ENCODE measurements at places on chromosomes 12 and 14.

DNA sequence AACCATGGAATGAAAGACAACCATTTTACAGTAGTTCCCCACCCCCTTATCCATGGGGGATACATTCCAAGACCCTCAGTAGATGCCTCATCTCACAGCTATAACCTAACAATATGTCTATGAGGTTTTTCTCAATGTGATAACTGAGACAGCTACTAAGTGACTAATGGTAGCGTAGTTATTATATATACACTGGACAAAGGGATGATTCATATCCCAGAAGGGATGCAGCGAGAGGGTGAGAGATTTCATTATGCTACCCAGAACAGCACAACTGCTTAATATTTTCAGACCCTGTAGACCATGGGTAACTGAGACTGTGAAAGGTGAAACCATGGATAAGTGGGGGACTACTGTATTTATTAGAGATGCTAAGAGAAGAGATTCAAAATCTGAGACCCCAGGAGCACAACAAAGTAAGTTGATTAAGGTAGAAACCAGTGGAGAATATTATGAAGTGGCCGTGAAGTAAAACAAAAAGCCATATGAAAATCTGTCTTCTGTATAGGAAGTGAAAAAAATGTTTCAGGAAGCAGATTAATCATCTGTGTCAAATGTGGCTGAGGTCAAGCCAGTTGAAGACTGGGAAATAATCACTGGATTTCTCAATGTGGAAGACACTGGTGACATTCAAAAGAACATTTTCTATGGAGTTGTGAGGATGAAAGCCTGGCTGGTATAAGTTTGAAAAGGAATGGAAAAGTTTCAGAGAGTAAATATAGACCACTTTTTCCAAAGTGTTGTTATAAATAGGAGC is 77.2 kb downstream of the RPL10L start:
- no peak for DNase-seq

DNA sequence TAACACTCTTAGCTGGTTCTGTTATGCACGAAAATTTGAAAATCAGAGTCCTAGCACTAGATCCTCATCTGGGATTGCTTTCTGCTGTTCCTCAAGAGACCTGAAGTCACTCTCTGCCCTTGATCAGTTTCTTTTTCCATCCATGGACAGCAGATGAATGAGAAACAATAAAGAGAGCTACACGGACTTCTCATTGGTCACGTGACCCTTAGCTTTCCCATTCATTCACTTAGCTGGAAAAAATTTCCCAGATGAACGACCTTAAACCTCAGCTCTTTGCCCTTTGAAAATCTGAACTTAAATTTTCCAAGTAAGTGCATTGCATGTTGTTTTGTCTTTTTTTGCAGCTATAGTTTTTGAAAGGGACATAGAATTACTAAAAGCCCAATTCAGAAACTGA is 27.2 kb upstream of the RGS6 start:
- no peak for DNase-seq

DNA sequence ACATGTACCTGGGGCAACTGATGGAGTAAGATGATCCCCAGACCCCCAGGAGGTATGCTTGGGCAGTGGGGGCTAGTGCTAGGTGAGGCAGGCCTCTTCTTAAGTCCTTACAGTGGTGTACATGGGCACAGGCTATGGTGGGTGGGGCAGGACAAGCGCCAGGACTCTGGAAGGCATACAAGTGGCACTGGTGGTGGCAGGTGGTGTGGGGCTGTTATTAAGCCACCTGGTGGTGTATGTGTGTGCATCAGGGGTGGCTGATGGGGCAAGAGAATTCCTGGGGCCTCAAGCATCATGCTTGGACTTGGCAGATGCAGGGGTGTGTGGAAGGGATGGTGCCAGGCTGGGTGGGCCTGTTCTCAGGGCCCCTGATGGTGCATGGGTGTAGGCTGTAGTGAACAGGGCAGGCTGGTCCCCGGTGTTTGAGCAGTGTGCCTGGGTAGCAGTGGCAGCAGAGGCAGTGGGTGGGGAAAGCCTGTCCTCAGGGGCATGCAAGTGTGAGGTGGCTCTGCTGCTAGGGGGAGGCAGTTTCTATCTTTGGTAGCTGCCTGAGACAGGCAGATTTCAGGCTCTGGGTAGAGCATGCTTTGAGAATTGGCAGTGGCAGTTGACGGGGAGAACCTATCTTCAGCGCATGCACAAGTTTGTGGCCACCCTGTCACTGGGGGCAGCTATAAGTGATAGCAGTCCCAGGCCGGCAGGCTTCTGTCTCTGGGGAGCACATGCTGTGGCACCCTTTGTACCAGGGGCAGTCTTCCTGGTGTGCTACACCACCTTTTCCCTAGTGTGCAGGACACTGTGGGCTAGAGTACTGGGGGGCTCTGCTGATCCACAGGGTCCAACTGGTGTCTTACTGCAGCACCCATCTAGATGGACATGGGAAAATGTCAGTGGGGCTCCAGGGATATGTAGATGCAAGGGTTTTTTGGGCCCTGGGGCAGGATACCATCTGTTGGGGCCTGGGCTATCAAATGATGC is 52.6 kb upstream of the ABCD2 start:
- no peak for DNase-seq

- peak; percentile 52 for DNase-seq
These were observed 51.6 kb upstream of the ABCC9 start for GRCh38 chr12:21992823-21993222.

- no peak for DNase-seq
These were observed 72.9 kb downstream of the PPP2R5C start for GRCh38 chr14:101834397-101834796.

GRCh38 chr14:92973261-92973797 is 50.4 kb downstream of the CHGA start:
- DNase-seq, result peak; percentile 47

DNA sequence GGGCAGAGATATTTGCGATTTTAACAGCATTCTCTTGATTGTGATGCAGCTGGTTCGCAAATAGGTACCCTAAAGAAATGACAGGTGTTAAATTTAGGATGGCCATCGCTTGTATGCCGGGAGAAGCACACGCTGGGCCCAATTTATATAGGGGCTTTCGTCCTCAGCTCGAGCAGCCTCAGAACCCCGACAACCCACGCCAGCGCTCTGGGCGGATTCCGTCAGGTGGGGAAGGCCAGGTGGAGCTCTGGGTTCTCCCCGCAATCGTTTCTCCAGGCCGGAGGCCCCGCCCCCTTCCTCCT is 271 bp upstream of the PSEN1 start:
- DNase-seq, result no peak

DNA sequence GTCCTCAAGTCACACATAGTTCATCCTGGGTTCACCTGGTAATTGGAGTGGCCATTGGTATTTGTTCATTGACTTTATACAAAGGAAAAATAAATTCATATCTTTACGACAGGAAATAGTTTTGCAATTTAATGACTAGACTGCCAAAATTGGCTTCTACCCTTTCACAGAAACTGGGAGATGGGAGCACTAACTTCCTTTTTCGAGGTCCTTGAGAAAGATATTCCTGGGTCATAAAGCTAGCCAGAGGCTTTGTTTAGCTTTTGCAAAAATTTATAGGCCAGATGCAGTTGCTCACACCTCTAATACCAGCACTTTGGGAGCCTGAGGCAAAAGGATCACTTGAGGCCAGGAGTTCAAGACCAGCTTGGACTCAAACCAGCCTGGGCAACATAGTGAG is 10.2 kb upstream of the OR11G2 start:
- no peak for DNase-seq

DNA sequence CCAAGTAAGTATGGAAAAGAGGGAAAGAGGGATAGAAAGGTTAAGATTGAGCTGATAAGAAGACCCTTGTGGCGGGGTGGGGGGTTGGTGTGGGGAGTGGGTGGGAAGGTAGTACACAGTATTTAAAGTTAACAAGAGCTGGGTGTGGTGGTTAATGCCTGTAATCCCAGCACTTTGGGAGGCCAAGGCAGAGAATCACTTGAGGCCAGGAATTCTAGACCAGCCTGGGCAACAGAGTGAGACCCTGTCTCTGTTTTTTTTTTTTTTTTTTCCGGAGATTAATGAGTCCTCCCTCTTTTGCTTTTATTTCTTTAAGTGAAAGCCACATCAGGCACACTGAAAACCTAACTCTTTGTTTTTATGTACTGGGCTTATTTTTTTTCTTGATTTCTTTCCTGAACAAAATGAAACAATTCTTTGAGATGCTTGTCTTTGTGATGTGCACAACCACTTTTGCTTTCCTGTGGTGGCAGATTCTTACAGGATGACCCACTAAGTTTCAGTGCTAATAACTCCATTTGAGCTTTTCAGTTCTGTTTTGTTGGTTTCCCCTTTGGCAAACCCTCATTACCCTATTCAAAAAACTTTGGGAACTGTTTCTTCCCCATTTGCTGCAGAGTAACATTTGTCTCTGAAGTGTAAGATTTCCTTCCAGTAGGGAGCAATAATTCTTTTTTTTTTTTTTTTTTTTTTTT is 54.8 kb downstream of the WNK1 start:
- no peak for DNase-seq

DNA sequence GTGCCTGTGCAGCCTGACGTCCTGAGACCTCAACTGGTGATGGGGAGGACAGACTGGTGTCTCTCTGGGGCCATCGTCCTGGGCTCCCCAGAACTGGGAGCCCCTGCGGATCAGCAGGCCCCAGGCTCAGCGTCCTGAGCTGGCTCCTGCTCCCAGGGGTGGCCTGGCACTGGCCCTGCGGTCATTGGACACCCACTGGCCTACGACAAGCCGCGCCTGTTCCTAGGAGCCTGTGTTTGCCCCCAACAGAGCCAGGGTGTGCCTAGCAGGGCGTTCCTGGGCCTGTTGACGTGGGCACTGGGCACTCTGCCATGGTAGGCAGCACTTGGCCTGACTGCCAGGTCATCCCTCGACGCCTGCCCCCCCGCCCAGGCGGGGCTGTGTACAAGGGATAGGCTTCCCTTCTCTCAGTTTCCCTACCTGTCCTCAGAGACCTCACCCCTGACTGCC is 8.4 kb downstream of the ADSS1 start:
- no peak for DNase-seq

GRCh38 chr12:49057888-49058287 is 2.7 kb downstream of the KMT2D start:
- no peak for DNase-seq

- DNase-seq, result no peak
These were observed 57.6 kb upstream of the RD3L start for GRCh38 chr14:103999795-104000440.
